ENCODE measurements at places on chromosomes 7 and 10.
A peak's percentile ranks its signal among the peaks of the same experiment; 100 is the strongest.

- no peak for DNase-seq
Observed at GRCh38 chr7:68173513-68173912, 1176.9 kb downstream of the TYW1 start.

- DNase-seq = no peak
Observed at GRCh38 chr7:108270385-108271015, 140.3 kb upstream of the LAMB4 start.

DNA sequence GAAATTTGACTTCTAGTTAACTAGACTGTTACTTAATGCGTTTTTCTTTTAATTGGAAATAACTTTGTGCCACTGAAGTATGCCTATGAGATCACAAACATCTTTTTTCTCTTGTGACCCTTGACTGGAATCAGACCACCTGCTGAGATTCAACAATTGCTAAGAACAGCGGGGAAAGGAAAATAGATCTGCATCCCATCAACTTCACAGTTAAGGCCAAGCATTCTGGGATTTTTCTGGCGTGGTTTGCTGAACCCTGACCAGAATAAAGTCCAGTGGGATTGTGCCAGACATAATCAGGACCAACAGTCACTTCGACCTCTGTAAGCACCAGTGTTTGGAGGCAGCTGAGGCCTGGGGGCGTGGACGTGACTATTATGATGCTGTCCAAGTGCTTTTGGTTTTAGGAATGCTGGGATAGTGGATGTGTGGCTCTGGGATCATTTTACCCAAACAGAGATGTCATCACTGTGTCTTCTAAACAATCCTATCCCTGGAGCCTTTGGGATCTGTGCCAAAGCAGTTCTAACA is 373.3 kb upstream of the PRKCQ start:
- DNase-seq = no peak

DNA sequence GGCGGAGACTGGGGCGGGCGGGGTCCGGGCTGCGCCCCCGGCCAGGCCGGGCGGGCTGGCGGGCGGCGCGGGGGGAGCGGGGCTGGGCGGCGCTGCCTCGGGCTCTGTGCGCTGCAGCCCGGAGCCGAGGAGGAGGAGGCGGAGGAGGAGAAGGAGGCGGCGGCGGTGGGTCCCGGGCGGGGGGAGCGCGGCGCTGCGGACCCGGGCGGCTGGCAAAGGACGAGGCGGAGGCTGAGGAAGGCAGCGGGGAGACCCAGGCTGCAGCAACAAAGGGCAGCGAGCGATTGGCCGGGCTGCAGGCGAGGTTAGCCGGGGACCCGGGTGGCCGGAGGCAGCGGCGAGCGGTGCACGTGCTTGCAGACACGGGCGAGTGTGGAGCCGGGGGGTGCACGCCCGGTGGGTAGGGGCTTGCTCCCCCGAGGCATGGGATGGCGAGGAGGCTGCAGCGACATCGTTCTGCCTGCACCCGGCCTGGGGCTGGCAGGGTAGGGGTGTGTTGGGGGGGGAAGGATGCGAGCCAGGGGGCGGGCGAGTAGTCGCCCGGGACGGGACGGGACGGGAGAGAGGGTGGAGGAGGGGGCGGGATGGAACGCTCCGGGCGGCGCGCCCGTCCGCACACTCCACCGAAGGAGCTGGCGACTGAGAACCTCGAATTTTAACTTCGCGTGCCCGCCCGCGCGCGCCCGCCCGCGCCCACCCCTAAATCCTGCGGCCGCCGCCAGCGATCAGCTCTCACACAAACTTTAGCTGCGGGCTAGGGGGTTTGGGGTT is 844 bp upstream of the KAT6B start:
- no peak for DNase-seq

GRCh38 chr7:107432261-107432660 is 37.6 kb upstream of the GPR22 start:
- DNase-seq = no peak

DNA sequence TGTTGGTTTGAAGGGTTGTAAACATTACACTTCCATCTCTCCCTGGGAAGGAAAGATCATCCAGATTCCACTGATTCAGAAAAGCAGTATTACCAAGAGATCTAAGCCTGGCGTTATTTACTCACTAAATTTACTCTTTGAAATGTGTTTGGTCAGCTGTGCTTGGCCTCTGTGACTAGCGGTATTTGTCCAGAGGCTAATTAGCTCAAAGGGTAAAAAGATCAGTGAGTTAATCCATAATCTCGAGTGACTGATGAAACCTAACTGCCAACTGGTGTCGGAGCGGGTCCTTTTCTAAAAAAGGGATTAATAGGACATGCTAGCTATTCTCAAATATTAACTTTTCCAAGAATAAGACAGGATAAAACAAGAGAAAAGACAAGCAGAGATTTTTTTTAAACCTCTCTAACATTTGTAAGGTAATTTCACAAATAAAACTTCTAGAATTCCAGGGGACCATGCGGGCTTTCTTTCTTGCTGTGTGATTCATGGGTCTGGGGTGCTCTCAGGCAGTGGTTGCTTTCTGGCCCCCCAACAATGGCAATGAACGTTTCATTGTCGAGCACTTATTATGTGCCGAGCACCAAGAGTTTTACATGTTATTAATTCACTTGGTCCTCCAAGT is 247.3 kb upstream of the AOAH start:
- DNase-seq = no peak

DNA sequence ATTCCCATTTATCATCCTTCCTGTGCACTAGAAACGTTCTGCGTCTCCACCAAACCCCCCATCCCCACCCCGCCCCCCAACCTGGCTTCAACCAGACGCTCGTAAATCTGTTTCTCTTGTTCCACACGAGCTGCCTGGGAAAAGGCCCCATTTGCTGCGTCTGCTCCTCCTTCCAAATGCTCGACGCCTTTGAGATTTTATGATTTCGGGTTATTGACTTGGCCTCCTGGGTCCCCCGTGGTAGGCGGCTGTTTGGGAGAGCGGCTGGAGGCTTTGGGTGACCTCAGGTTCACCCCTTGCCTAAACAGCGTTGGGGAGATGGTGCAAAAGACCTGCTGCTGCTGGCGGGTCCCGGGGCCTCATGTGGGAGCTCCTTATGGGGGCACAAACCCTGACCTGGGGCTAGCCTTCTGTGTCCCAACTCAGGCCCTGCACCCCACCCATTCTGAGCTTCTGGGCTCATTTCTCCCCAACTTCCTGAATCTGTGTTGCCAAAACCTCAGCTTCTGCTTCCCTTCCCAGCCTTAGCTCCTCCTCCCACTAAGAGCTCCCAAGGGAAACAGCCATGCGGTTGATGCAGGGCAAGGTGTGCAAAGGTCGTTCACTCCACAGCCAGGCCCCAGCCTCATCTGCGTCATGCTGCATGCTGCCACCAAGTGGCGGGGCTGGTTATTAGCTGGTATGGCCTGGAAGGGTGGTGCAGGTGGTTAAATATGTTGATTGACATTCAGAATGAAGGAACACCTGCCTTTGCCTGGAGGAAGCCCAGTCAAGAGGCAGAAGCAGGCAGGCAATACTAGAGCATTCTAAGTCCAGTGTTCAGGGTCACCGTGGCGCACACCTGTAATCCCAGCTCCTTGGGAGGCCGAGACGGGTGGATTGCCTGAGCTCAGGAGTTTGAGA is 49.1 kb upstream of the ELN start:
- peak; percentile 36 for DNase-seq

All from activated T-cell treated with anti-CD3 and anti-CD28 coated beads, Interleukin-2, amount 50 U/mL, for 48 hours (primary cell).